Stimulated activated CD8-positive, alpha-beta memory T cell treated with anti-CD3 and anti-CD28 coated beads, Interleukin-15, amount 100 ng/mL, for 1 hour (primary cell): ENCODE measurements at places on chromosomes 2 and 18.

GRCh38 chr2:234081970-234082822 is 31.7 kb downstream of the SPP2 start:
- DNase-seq = no peak

GRCh38 chr18:6781796-6782195 is 52.3 kb downstream of the ARHGAP28 start:
- no peak for DNase-seq

DNA sequence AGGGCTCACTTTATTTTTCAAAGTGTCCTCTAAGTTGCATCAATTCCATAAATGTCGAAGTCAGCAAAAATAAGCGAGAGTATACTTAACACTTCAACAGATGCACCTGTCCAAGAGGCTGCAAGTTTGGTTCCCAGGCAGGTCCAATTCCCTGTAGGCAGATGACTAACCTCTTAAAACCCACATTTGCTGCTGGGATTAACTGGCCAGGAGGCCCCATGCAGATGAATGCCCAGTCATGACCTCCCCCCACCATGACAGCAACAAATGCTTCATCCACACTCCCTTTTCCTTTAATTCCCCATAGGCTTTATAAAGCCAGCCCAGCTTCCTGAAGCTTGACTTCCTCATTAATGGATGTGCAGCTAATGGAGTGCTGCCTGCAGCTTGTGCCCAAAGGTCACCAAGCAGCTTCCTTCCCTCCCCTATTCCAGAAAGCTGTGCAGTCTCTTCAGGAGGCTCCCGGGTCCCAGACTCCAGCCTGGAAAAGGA is 35.7 kb downstream of the REEP1 start:
- DNase-seq = no peak

GRCh38 chr2:194567661-194568017 is 1089.4 kb upstream of the SLC39A10 start:
- no peak for DNase-seq

DNA sequence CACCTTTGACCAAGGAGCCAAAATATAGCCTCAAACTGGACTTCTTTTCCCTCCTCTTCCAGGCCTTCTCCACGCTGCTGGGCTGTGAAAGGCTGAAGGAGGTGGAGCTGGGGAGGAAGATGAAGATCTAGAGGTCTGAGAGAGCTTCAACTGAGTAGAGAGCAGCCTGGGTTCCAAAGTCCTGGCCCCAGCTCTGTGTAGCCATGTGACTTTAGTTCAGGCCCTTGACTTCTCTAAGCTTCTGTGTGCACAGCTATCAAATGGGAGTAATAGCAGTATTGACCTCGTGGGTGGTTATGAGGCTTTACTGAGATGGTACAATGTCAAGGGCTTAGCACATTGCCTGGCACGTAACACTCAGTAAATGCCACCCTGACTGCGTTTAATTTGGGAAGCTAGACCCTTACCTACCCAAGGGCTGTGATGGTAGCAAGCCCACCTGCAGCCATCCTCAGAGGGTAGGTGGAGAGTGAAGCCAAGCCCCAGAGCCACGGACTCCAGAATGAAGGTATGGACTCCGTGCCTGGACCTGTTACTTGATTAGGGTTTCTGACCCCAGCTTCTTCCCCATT is 38.4 kb downstream of the SERTAD2 start:
- DNase-seq = no peak

DNA sequence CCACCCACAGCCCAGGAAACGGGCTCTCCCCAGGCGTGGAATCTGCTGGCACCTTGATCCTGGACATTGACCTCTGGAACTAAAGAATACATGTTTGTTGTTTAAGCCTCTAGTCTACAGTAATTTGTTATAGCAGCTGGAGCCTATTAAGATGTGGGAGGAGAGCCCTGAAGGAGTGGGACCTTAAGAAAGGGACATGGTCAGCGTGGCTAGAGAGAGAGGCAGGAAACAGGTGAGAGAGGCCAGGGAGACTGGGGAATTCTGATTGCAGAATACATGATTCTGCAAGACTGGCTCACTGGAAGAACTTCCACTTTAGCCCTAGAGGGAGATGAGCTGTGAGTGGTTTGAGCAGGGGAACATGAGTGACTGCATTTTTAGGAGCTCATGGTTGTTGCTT is 83.2 kb downstream of the CD8B2 start:
- no peak for DNase-seq

DNA sequence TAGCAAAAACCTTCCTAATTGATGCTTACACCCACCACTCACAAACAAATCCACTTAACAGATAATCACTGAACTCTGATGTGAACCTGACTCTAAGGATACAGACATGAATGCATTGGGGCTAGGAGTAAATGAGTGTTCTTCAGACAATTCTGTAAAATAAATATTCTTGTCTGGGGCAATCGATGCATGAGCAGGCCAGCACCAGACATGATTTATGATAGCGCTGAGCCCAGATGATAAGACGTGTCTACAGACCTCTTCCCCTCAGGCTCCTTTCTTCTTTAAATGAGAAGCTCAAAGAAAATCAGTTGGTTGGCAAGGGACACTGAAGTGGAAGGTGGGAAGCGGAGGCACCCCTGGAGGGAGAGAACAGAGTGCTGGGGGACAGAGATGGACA is 27.3 kb upstream of the BIN1 start:
- DNase-seq = no peak

- DNase-seq = no peak
Observed at GRCh38 chr2:36266536-36267121, 88.9 kb upstream of the CRIM1 start.

- DNase-seq = no peak
Observed at GRCh38 chr2:219514196-219514761, at the start of gene ASIC4. Gene ASIC4, plus strand, starts transcription at chr2:219514482. Its CDS starts 243 bp downstream, at chr2:219514725.

DNA sequence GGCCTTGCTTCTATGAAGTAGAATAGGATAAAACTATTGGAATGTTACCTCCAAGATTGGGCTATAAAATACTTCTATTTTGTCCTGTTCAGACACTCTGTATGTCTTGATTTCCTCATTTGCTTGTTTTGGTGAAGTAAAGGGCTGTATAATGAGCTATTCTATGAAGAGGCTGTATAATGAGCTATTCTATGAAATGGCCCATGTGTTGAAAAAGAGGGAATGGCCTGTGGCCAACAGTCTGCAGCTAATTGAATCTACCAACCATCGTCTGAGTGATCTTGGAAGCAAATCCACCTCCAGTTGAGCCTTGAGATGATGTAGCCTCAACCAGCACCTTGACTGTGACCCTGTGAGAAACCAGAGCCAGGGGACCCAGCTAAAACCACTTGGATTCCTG is 3.8 kb upstream of the SGPP2 start:
- no peak for DNase-seq

- no peak for DNase-seq
Observed at GRCh38 chr18:2970772-2971659, 41.9 kb downstream of the LPIN2 start.

DNA sequence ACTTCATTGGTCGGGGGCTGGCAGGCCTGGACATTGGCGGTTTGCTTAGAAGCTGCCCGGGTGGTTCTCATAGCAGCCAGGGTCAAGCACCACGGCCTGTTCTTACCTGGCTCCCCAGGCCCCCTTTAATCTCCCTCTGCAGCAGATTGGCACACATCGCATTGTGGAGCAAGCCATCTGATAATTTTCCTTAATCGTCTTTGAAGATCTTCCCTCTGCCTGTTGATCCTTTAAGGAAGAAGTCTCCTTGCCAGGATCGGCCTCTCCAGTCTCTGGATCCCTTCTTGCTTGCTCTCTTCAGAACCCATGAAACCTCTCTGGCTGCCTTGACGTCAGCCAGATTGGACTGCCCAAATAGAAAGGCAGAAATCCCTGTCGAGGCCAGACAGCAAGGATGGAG is 75.8 kb downstream of the NEDD4L start:
- no peak for DNase-seq

DNA sequence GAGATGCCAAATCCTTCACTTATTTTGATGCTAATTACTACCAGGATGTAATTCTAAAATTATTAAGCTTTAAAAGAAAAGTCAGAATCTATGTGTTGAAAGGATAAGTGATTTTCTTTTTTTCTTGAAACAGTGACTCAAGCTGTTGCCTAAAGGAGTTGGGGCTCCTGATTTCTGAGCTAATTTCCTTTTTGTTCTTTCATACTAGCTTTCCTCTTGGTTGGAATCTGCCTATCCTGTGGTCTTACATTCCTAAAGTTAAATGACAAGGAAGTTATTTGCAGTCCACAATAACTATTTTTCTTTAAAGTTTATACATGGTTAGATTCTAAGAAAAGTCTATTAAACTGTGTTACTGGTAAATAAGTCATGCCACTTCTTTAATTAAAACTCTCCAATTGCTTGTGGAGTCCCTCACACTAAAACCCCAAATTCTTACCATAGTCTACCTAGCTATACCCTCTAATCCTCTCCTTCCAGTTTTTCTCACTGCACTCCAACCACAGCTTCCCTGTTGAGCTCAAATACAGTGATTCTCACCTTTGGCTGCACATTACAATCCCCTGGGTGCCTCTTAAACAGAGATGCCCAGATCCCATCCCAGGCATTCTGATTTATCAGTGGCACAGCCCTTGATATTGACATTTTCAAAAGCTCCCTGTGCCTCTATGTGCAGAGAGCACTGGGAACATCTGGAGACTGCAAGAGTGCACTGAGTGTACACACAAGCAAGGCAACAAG is 63.3 kb upstream of the EFEMP1 start:
- DNase-seq = no peak

DNA sequence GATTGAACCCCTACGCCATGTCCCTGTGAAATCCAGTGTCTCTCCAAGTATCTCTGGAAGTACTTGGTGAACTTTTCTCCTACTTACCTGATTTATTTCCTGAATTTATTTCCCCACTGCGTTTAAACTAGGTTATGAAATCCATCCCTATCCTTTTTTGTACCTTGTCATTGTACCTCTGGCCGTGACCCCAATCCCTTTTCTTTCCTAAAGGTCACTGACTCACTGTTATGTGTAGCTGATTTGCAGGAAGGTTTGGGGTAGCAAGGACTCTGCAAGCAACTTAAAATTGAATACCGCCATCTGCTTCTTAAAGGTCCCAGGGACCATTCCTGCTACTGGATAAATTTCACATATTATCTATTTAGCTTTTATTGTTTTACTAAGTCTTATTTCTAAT is 4.6 kb upstream of the ENOSF1 start:
- no peak for DNase-seq

GRCh38 chr2:111155610-111156009 is 34.9 kb downstream of the BCL2L11 start:
- DNase-seq = no peak

DNA sequence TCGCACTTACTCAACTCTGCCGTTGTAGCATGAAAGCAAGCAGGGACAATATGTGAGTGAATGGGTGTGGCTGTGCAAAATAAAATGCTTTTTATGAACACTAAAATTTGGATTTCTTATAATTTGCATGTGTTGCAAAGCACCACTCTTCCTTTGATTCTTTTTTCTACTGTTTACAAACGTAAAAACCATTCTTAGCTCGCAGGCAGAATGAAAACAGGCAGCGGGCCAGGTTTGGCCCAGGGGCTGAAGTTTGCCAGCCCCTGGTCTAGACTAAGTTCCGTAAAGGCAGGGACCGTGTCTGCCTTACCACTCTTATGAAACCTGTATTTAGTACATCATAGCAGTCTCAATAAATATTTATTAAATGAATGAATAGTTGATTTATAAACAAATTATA is 83.7 kb upstream of the SPATS2L start:
- no peak for DNase-seq

GRCh38 chr2:216985658-216986141 is 125.8 kb upstream of the TNP1 start:
- DNase-seq = no peak

DNA sequence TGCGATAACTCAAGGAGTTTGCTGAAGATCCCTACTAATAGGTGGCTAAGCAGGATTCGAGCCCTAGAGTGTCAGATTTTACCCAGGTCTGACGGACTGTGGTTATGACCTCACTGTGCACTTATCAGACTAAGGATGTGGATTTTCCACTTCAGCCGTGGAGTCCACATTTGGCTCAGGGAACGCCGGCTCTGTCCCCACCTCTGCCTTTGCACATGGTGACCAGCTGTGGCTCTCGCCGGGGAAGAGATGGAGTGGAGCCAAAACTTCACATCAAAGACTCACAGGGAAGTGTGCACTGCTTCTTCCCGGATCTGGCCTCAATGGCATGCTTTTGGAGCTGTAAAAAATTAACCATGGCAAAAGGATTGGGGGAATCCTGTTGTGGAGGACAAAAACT is 249.3 kb upstream of the APCDD1 start:
- no peak for DNase-seq

GRCh38 chr2:215143458-215143857 is 5.0 kb upstream of the ABCA12 start:
- no peak for DNase-seq

DNA sequence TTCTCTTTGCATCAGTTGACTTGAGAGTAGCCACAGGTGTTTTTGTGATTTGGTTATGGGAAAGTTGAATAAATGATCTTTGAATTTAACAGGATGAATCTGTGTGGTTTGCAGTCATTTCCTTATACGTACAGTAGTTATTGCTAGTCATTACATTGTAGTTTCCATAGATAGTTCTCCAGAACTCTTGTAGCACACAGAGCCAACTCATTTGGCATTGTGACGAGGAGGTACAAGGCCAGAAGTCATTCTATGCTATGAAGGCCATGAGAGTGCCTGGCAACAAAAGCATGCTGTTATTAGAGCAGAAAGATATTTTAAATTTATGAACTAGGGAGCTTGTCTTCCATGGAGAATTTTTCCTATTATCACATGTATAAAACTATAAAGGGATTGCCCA is 973.0 kb upstream of the CHAC2 start:
- DNase-seq = no peak

DNA sequence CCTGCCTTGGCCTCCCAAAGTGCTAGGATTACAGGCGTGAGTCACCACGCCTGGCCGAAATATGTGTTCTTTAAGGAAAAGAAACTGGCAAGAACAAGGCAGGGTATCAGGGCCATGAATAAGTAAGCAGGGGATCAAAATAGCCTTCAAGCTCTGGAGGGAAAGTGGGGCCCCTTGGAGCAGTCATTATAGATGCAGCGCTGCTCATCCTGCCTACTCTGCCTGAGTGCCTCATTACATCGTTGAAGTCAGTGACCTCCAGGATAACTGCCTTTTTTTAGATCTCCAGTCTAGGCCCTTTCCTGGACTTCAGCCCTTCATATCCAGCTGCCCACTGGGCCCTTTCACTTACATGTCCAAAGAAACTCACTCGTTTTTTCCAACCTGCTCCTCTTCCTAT is 69.8 kb upstream of the PPM1B start:
- no peak for DNase-seq

DNA sequence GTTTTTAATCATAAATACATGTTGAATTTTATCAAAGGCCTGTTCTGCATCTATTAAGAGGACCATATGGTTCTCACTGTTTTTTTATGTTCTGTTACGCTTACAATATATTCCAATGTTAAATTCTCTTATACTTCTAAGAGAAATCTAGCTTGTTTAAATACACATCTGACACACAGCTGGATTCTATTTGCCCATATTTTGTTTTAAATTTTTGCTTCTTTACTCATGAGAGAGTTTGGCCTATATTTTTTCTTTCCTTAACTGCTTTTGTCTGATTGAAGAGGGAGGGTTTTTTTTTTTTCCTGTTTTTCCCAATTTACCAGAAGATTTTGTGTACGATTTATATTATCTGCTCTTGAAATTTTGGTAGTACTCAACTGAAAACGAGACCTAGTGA is 34.9 kb downstream of the RNF144A start:
- no peak for DNase-seq

GRCh38 chr2:205471776-205472175 is 210.5 kb upstream of the NRP2 start:
- no peak for DNase-seq

GRCh38 chr2:367246-367645 is 79.4 kb upstream of the ALKAL2 start:
- DNase-seq = no peak

GRCh38 chr2:163347982-163348856 is 387.6 kb downstream of the FIGN start:
- no peak for DNase-seq
